Ecto neural progenitor cell (in vitro differentiated cells): ENCODE measurements at places on chromosomes 2 and 18.

DNA sequence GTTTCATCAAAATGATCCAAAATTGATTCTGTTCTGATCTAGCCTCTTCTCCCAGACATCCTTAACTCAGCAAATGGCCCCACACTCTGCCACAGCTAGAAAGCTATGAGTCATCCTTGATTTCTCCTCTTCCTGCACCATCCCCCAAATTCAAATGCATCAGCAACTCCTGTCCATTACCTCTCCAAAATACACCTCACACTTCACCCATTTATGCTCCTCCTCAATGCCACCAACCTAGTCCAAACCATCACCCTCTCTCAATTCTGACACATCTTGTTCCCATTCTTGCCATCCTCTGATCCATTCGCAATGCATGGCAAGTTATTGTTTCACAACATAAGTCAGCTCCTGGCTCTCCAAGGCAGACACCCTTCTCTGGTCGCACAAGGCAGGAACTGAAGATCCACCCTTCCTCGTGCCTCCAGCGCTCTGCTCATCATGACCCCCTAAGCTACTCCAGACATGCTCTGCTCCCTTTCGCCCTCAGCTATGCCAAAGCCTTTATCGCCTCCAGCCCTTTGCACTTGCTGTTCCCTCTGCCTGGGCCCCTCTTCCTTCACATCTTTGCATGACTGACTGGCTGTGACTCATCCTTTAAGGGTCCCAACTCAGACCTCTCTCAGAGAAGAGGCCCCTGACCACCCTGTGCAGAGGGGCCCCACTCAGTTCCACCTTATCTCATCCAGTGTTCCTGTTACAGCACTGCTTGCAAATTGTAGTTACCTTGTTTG, 83.6 kb downstream of the MREG start:
- DNase-seq, result no peak

DNA sequence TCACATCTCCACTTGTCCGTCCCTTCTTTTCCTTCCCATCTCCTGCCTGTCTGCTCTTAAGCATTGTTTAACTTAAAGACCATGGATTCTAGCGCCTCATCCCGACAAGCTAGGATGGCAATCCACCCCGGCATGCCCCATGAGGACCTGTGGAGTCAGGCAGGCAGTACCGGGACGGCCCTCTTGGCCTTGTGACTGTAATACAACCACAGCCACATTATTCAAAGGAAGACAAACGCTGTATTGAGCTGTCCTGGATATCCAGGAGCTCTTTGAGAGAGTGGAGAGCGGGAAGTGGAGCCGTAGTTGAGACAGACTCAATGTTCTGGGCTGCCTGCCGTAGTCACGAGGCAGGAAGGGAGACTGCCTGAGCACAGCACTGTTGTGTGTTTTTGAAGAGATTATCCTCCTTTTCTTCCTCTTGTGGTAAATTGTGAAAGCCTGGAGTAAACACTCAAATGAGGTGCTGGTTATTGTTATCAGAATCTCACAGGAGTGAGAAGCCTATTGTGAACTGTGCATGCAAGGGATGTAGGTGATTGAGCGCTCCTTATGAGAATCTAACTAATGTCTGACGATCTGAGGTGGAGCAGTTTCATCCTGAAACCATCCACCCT, 929.8 kb upstream of the CNTNAP5 start:
- no peak for DNase-seq

DNA sequence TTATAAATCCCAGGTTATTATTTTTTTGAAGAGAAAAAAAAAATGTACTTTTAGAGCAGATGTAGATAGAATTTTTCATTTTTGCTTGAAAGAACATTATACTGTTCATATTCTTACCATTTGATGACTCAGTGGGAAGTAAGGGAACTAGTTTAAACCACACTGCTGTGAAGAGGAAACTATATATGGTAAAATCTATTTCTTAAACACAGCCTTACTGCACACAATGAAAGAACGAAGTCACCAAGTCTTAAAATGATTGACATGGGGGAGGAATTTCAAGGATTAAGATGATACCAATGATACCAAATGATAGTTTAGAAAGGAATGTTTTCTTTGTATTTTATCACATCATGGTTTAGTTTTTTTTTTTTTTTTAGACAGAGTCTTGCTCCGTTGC, 5.0 kb downstream of the ACTR2 start:
- DNase-seq, result no peak

GRCh38 chr2:8139668-8140200, 542.1 kb upstream of the ID2 start:
- DNase-seq, result no peak

- no peak for DNase-seq
Measured at GRCh38 chr18:29007986-29008654, 831.2 kb upstream of the CDH2 start.

- DNase-seq, result no peak
Measured at GRCh38 chr2:205212357-205212756, 469.9 kb upstream of the NRP2 start.
